ENCODE measurements at places on chromosomes 2 and 18.

DNA sequence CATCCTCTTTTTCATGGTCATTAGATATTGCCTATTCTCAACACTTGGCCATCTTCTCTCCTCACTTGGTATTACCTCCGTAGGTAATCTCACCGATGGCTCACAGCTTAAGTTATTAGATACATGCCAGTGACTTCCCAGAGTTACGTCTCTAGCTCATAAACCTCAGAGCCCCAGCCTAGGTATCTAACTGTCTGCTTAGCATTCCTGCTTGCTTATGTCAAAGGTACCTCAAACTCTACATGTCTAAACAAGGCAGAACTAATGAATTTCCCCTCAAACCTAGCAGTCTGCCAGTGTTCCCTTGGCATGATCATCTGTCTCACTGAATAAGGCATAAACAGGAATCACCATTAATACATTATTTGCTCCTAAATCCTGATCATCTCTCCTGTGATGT, 27.7 kb upstream of the ZNF638 start:
- no peak for DNase-seq

- DNase-seq = no peak
Measured at GRCh38 chr2:235324324-235324723, 169.5 kb upstream of the AGAP1 start.

- no peak for DNase-seq
Measured at GRCh38 chr2:161857920-161858319, 216.1 kb downstream of the DPP4 start.

- no peak for DNase-seq
Measured at GRCh38 chr2:111037128-111037527, 83.6 kb upstream of the BCL2L11 start.

GRCh38 chr2:121307048-121307447, 22.0 kb upstream of the TFCP2L1 start:
- no peak for DNase-seq

DNA sequence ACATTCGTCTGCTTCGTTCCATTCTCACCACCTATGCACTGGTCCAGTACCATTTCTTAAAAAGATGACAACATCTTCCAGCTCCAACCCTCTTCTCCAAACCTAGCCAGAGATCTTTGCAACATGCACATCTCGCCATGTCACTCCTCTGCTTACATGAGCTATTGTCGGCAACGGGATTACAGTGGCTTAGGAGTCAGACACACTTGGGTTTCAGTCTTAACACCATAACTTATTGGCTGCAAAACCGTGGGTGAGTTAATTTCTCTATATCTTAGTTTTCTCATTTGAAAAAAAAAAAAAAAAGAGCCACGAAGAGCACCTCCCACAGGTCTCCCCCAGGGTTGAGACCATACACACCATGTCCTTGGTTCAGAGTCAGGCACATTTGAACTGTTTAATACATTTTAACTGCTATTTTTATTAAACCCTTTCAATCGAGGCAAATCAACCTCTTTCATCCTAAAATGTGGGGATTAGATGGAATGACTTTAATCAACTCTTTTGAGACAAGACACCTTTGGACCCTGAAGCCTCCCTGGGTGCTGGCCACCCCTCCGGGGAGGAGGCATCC, 889 bp downstream of the ANKRD29 start:
- no peak for DNase-seq

DNA sequence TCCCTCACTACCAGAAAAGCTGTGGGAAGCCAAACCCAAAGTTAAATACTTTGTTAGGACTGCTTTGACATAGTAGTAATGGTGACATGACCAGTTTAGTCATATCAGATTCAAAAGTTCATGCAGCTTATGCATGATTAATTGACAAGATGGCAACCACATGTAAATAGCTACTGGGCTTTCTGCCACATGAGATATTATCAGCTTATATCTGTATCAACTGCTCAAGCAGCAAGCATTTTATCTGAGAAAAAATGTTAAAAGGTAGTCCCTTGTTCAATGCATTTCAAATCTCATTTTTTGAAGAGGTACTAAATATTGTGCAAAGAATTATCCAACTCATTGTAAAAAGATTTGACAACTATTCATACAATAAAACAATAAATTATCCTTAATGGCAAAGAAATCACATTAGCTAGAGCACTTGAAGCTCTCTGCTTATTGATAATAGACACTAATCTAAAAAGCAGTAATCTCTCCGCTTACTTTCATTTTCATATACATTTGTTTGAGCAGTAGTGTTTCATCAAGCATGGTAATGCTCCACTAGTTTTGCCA, 993.6 kb upstream of the NXPH2 start:
- no peak for DNase-seq

All from hematopoietic multipotent progenitor cell treated with erythropoietin and hydrocortisone succinate and interleukin-3 and kit ligand, for 17 days (in vitro differentiated cells).